ENCODE measurements at places on chromosomes 7 and 10. TPM values are rescaled to one million over a fixed set of nuclear protein-coding genes. Genes with fewer than 3 reads are reported as not detected.

Gene LRRC17
- polyA plus RNA-seq, result 20.4 TPM

Gene INA
- 0.71 TPM for polyA plus RNA-seq

Gene INSYN2A
- polyA plus RNA-seq, result 1.7 TPM

Gene CALHM1
- polyA plus RNA-seq, result not detected

Gene TUBAL3
- polyA plus RNA-seq, result not detected

Gene CDHR3
- polyA plus RNA-seq, result 6.9 TPM

Gene C10orf95
- 5.2 TPM for polyA plus RNA-seq

Gene TWIST1
- polyA plus RNA-seq, result 21.2 TPM

Gene OR13A1
- not detected for polyA plus RNA-seq

Gene NMT2
- polyA plus RNA-seq, result 15.0 TPM

Gene RPEL1
- polyA plus RNA-seq, result not detected

Gene OIT3
- 0.88 TPM for polyA plus RNA-seq

Gene ANKRD2
- not detected for polyA plus RNA-seq

Gene C7orf33
- not detected for polyA plus RNA-seq

Gene CUZD1
- polyA plus RNA-seq, result 0.52 TPM

Gene RAMP3
- not detected for polyA plus RNA-seq

Gene RSPH10B
- not detected for polyA plus RNA-seq

Gene PNLIPRP3
- polyA plus RNA-seq, result 0.46 TPM

Gene AEBP1
- polyA plus RNA-seq, result 129 TPM

Gene NEBL
- polyA plus RNA-seq, result 9.9 TPM

Gene ALOX5
- 4.4 TPM for polyA plus RNA-seq

Gene HDAC9
- 5.8 TPM for polyA plus RNA-seq

Gene BLNK
- 6.3 TPM for polyA plus RNA-seq

Gene ITIH5
- 17.6 TPM for polyA plus RNA-seq

Gene KLF14
- 0.46 TPM for polyA plus RNA-seq

Gene SLC35B4
- polyA plus RNA-seq, result 24.1 TPM

Gene FAM25G
- polyA plus RNA-seq, result not detected
